Aorta (tissue), 5 donors: ENCODE measurements at places on chromosomes 5 and 9. TPM values are rescaled to one million over a fixed set of nuclear protein-coding genes. Genes with fewer than 3 reads are reported as not detected.

GRCh38 chr5:56095579-56096102 lies 100.9 kb upstream of the IL6ST start:
- no peaks in the 10 kb centered on the region for H3K4me1 ChIP-seq
- no peak for DNase-seq
- no peak overlapping the region for H3K4me3 ChIP-seq
- no peaks in the 10 kb centered on the region for H3K36me3 ChIP-seq
- no peak overlapping the region for H3K27ac ChIP-seq

DNA sequence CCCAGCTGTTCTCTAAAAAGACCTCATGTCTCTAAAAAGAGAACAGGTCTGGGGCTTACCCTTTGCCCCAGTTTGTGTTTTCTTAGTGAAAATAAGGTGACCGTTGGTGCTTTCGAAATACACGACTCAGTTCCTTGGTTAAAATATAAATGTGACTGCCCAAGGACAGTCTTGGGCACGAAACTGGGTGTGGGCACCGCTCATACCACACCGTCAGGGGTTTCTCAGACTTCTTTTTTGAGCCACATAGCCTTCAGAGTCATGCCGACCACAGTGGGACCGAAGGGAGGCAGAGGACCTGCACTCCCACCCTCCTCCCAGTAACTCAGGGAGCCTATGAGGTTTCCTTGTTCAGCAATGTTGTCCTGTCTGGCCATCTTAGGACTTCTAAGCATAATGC lies 6.5 kb downstream of the SNX18 start:
- no peaks in the 10 kb centered on the region for H3K27me3 ChIP-seq
- peak overlapping the region; percentile 77 for H3K27ac ChIP-seq
- DNase-seq, result no peak
- no peaks in the 10 kb centered on the region for H3K36me3 ChIP-seq

DNA sequence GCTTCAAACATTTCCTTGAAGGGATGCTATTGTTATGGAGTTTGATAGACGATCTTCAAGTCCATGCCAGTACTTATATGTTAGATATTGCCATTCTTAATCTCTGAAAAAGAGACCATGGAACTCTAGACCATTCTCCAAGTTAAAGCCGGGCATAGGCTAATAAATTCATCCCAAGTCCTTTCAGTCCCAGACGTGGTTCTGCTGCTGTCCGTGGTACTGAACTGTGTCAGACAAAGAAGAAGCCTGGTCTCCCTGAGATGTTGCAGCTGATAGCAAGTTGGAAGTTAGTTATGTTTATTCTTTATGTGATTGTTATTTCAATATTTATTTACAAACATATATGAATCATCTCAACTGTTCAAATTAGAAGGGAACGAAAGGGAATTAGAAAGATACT lies 158.7 kb downstream of the NMUR2 start:
- H3K27ac ChIP-seq, result no peak overlapping the region
- H3K36me3 ChIP-seq, result no peaks in the 10 kb centered on the region
- H3K27me3 ChIP-seq, result no peaks in the 10 kb centered on the region
- H3K4me3 ChIP-seq, result no peak overlapping the region

DNA sequence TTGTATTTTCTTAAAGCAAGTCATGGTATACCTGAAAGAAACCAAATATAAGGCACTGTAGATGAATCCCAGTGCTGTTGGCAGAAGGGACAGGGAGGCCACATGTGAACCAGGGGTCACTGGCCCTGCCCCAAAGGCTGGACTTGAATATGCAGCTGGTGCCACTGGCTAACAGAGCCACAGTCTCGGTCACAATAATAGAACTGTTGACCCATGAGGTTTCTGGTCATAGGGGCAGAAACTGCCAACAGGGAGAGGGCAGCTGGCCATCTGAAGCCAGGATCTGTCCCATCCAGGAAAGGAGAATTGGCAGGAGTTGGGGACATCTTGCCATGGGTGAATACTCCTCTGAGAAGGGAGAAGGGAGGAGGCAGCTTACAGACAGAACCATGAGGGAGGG lies 31.9 kb downstream of the PALM2AKAP2 start:
- no peak overlapping the region for H3K4me3 ChIP-seq
- peaks cover 10% of the 10 kb centered on the region for H3K4me1 ChIP-seq
- no peaks in the 10 kb centered on the region for H3K27me3 ChIP-seq
- H3K36me3 ChIP-seq, result no peaks in the 10 kb centered on the region
- no peak overlapping the region for H3K27ac ChIP-seq

The ENTPD8 gene
- total RNA-seq, result not detected

The LSM11 gene
- total RNA-seq, result 5.2 TPM

The PCDHB4 gene
- total RNA-seq, result 6.2 TPM

The CRHBP gene
- total RNA-seq, result 7.0 TPM
